Right ventricle myocardium inferior (tissue), 1 donor: ENCODE measurements at places on chromosomes 1 and 21.

- DNase-seq, result no peak
Observed at GRCh38 chr1:204572923-204573922, 57.0 kb downstream of the MDM4 start.

DNA sequence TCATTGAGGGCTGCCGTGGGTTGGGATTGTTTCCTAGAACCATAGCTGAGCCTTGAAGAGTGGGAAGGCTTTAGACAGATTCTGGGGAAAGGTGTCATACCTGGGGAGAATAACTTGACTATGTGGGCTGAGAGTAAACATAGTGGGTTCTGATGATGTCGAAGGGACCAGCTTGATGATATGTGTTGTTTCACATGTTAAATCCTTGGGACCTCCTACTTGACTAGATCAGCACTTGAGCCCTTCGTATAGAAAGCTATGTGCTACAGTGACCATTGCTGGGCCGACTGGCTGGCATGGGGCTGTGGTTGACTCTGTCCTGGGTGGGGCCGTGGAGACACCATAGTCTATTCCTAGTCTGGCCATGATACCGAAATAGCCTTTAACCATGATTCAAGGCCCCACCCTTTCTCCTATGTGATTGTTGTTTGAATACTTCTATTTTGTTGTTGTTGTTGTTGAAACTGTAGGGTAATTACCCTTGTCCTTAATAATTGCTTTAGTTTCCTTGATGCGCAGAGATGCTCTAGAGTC, 423.5 kb downstream of the CAMTA1 start:
- DNase-seq, result no peak

- peak; percentile 82 for DNase-seq
Observed at GRCh38 chr21:31098576-31099005, 60.3 kb upstream of the KRTAP19-8 start.

- no peak for DNase-seq
Observed at GRCh38 chr1:84959294-84959693, 37.6 kb downstream of the MCOLN2 start.

- DNase-seq, result no peak
Observed at GRCh38 chr21:34598931-34599400, 15.9 kb downstream of the RCAN1 start.

GRCh38 chr1:41348394-41348793, 12.8 kb upstream of the FOXO6 start:
- DNase-seq, result no peak
